ENCODE measurements at places on chromosomes 7 and 10. TPM values are rescaled to one million over a fixed set of nuclear protein-coding genes. Genes with fewer than 3 reads are reported as not detected.

GRCh38 chr10:115001506-115002381, 63.7 kb downstream of the TRUB1 start:
- DNase-seq, result no peak

- DNase-seq, result no peak
Measured at GRCh38 chr7:43658718-43659548, 70.4 kb downstream of the COA1 start.

Gene IKZF1
- polyA plus RNA-seq, result 99.0 TPM

GRCh38 chr7:157235357-157236333, 96.9 kb downstream of the UBE3C start:
- DNase-seq, result no peak

Gene MYH16
- 0.09 TPM for polyA plus RNA-seq

- DNase-seq, result no peak
Measured at GRCh38 chr7:44327981-44328380, 2.6 kb upstream of the CAMK2B start.
